ENCODE measurements at places on chromosomes 16 and 17.

DNA sequence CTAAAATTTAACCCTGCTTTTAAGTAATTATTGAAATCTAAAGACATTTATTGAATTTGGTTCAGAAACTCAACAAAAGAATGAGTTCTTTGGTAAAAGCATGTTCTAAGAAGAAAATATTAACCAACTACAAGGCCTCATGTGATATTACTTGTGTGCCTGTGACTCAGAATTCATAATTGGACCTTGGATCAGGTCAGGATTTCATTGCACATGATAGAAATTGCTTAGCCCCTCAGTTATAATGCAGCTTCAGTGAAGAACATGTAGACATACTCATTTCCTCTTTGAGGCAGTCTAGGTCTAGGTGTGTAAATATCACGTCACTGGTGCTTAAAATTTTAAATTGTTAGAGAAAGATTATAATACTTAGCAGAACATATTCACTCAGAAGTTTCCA lies 410.0 kb upstream of the SOX9 start:
- no peak for DNase-seq

DNA sequence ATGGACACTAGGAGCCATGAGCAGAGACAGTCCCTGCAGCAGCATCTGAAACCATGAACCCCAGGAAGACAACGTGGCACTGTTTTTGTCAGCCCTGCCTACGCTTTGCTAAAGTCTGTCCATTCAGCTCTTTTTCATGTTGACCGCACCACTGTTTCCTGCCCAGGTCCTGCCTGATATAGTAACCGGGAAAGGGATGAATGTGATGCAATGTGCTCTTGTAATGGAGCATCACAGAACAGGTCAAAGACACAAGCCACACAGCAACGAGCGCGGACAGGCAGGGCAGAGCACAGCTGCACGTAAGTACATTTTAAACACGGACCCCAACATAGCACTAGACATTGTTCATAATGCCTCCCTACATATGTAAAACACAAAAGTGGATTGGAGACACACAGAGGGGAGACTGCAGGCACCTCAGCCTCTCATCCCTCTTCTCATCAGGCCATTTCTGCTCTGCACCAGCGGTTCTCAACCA lies 16.9 kb upstream of the TNFRSF13B start:
- DNase-seq = peak; percentile 55

GRCh38 chr17:57935833-57936807 lies 19.1 kb downstream of the CUEDC1 start:
- no peak for DNase-seq

- peak; percentile 91 for DNase-seq
Measured at GRCh38 chr16:67884684-67885083, at the start of gene NRN1L. NRN1L (plus strand) TSS chr16:67884885; CDS start chr16:67884904, 19 bp downstream.

DNA sequence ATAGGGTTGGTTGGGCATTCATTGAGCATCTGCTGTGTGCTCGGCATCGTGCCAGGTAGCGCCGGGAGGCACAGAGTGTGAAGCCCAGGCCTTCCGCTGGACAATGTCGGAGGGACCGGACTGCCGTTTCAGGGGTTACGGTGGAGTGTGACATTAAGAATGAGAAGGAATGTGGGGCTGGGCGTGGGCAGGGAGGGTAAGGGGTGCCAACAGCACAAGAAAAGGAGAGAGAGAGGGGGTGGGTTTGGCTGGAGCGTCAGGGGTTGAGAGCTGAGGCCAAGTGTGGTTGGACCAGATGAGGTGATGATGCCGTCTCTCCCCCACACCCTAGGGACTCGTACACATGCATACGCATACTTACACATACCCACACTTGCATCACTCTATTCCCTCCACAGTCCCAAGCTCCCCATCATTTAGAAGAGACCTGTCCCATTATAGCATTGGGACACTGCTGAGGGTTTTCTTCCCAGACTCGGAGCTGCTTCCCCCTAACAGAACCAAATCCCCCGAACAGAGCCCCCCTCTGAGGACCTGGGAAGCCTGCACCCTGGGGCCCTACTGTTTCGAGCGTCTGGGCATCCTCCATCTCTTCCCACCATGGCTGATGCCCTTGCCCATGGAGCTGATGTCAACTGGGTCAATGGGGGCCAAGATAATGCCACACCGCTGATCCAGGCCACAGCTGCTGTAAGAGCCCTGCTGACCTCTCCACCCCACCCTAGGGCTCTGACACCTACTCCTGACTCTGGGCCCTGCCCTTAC lies 3.3 kb upstream of the KCTD11 start:
- no peak for DNase-seq

GRCh38 chr16:89431158-89431584 lies 59.2 kb downstream of the ANKRD11 start:
- DNase-seq = no peak

DNA sequence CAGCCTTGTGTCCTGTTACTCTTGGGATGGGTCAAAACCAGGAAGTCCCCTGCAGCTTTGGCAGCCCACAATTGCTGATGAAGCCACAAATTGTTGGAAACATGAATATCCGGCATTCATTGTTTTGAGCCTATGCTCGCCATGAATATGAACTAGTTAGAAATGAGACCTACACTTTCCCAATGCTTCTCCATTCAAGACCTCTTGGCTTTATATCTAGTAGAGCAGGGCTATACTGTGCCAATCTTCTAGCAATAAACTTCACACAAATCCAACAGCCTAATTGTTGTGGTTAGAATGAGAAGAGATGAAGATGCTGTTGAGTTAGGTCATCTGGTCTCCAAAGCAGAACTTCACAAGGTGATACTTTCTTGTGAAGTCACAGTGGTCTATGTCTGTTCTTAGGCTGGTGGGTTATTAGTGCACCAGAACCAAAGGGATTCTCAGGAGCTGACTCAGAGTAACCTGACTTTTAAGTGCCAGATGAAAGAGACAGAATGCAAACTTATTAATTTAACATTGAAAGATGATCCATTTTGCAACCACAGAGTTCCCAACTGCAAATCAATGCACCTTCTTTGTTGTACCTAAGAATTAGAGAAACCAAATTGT lies 13.7 kb upstream of the KRT23 start:
- no peak for DNase-seq

- no peak for DNase-seq
Measured at GRCh38 chr17:83149761-83150251, 70.4 kb downstream of the METRNL start.

DNA sequence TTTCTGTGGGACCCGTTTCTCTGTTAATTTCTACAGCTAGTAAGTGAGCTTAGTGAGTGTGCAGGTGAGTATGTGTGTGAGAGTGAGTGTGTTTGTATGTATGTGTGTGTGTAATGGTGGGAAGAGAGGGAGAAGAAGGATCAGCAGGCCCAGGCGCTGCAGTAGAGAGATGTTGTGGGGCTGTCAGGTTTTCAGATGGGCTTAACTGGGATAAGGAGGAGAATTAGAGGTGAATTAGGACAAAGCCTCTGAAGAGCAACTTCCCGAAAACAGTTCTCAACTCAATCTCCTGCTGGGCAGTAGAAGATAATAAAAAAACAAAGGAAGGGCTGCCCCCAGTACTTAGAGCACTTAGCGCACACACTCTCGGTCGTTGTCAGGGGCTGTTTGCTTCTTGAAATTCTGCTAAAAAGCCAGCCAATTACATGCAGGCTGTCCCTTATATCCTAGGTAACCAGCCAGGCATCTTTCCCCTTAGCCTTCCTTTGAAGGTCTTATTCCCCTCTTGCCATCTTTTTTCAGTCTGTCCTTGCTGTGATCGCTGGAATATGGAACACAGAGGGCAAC lies 63.4 kb downstream of the CLEC16A start:
- DNase-seq = no peak

GRCh38 chr17:46025510-46026165 lies 26.6 kb downstream of the STH start:
- DNase-seq = no peak

DNA sequence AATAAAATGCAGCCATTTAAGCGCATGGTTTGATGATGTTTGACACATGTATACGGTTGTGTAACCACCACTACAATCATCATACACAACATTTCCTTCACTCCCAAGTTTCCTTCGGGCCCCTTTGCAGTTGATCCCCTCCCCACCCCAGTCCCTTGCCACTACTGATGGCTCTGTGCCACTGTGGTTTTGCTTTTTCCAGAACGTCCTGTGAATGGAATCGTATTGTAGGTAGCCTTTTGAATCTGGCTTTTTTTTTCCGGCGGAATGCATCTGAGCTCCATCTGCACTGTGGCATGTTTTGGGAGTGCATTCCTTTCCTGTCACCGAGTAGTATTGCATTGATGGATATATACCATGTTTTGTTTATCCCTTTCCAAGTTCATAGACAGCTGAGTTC lies 15.1 kb upstream of the MAP2K3 start:
- no peak for DNase-seq

DNA sequence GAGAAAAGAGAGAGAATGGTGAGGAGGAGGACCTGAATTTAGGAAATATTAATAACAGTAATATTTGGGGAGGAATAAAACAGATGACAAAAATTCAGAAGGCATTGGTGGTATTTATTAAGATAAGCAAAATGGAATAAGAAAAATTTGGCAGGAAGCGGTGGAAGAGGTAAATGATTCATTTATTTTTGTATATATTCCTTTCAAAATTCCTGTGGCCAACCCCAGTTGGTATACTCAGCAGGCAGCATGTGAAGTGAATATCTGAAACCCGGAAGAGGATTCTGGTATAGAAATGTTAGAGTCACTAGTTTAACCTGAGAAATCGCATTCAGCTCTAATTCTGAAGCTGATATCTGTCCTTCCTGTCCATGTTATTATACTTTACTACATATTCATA lies 792.0 kb downstream of the KCNJ2 start:
- no peak for DNase-seq

DNA sequence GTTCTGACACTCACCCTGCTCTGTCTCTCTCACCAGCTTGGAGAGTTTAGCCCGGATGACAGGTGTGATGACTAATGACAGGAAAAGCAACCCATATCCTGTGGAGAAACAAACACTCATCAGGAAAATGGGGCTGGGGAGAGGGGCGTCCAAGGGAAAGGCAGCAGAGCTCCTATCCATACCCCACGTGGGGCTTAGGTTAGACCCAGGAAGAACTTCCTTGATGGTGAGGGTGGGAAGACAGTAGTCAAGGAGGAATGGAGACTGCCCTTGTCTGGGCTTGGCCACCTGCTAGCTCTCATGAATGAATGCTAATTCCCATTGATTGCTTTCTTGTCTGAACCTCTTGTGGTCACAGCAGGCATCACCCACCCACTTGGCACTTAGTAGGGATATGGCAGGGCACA lies 3.8 kb downstream of the SLC46A1 start:
- no peak for DNase-seq

DNA sequence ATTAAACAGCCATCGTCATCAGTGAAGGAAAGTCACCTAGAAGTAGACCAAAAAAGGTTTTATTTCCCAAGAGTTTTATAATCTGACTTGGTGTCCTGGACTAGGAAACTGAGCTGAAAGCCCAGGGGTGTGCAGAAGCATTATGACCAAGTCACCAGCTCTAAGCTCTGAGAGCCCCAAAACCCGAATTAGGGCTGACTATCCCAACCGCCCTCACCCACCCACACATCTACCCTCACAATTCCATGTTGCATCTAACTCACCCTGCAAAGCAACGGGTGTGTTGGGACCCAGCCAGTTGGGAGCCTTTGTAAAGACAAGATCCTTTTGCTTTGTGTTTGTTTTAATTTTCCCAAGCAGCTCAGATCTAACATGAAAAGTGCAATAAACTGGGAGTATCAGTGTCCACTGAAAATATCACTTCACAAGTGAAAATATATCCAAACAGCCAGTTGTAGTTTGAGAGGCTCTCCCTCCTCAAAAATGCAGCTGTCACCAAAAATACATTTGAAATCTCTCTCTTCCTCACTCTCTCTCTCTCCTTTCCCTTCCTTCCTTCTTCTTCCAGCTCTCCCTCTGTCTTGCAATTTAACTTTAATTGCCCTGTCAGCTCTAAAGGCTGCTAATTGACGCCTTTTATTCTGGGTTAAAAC lies 16.2 kb upstream of the NOG start:
- DNase-seq = no peak

GRCh38 chr16:89410794-89411309 lies 79.5 kb downstream of the ANKRD11 start:
- no peak for DNase-seq

- DNase-seq = no peak
Measured at GRCh38 chr16:55499281-55499680, 9.6 kb upstream of the LPCAT2 start.

GRCh38 chr16:61289141-61289540 lies 747.1 kb downstream of the CDH8 start:
- no peak for DNase-seq

- DNase-seq = no peak
Measured at GRCh38 chr17:1872254-1872653, 42.4 kb downstream of the RPA1 start.

DNA sequence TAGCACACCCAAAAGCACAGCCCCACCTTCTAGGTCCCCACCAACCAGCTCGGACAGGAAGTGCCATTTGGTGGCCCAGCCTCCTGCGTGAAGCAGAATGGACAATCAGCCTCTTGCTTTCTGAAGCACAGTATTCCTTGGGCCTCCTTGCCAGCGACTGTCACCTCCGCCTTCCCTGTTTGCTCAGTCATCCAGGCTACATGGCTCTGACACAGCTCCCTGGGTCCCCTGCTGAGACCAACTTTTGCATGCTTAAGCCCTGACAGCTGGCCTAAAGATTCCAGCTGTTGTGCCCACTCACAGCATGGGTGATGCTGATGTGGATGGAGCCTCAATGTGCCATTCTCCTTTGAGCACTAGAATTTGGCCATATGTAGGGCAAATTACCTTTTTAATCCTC lies 4.5 kb upstream of the CACNG5 start:
- no peak for DNase-seq

DNA sequence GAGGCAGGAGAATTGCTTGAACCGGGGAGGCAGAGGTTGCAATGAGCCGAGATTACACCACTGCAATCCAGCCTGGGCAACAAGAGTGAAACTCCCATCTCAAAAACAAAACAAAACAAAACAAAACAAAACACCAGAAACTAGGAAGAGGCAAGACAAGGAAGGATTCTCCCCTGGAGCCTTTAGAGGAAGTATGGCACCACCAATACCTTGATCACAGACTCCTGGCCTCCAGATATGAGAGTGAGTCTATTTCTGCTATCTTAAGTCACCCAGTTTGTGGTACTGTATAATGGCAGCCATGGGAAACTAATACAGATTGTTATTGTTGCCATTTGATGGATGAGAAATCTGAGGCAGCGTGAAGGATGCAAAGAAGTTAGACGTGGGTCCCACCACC lies 14.6 kb upstream of the CPPED1 start:
- DNase-seq = peak; percentile 11

- no peak for DNase-seq
Measured at GRCh38 chr17:5587438-5588032, 3.2 kb upstream of the NLRP1 start.

Measured in left forelimb (tissue), 1 donor.